ENCODE measurements at places on chromosomes 4 and X.

- no peak for DNase-seq
These were observed 24.8 kb downstream of the SLC2A9 start for GRCh38 chr4:9996319-9997110.

- DNase-seq = no peak
These were observed 610.6 kb upstream of the DIPK2B start for GRCh38 chrX:45811326-45811725.

DNA sequence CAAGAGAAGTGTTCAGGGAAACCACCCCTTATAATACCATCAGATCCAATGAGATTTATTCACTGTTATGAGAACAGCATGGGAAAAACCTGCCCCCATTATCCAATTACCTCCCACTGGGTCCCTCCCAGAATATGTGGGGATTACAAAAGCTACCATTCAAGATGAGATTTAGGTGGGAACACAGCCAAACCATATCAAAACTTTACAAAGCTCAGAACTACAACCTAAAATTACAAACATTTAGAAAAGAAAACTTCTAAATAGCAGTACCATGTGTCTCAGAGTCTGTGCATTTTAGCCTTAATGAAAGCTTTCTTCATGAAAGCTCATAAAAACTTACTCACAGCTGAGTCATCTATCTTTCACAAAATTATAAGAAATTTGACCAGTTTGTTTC lies 1442.8 kb upstream of the PCDH7 start:
- DNase-seq = no peak

DNA sequence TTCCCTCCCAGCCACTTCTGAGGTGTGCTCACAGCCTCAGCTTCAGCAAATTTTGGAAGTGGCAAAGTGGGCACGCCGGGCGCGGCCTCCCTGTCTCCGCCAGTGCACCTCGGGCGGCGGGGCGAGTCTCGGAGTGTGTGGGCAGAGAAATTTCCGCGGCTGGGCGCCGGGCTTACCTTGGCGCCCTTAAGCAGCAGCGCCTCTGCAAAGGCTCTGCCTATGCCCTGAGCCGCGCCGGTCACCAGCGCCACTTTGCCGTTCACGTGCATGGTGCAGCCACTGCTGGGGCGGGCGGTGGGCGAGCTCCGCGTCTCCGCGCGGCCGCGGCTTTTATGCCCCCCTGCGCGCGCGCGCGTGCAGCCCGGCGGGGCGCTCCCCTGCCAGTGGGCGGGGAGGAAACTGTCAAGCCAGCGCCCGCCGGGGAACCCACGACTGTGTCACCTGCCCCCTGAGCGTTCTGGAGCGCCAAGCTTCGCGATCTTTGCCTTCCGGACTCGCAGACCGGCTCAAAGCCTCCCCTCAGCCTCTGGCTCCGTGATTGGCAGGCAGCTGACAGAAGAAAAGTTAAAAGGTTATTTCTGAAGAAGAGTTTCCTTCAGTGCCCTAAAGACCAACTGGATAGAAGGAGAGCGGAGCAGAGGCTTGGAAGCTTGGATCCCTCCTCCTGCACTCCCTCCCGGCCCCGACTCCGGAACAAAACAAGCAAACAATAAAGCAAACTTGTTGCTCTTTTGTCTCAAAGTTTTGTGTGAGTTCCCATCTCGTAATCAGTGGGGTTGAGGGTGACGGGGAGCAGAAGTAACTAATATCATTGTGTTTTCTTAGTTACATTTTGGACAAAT lies at the start of gene HPGD:
TSS of gene HPGD (minus strand) at position 306 of the 842 bp plus-strand sequence. CDS start at position 269, 37 bp downstream.
- no peak for DNase-seq

DNA sequence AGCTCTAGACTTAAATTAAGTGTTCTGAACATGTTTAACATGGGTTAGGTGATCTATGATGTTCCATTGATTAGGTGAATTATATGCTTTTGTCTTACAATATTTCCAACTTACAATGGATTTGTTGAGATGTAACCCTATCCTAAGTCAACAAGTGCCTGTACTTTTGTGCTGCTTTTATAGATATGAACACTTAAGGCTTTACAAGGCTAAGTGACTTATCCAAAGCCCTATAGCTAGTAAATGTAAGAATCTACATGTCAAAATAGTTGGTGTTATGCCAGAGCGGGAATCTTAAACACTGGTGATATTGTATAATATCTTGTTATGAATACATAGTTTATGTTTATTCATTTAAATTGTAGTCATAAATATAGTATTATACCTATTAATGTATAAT lies 1629.1 kb upstream of the IGFBP7 start:
- no peak for DNase-seq

DNA sequence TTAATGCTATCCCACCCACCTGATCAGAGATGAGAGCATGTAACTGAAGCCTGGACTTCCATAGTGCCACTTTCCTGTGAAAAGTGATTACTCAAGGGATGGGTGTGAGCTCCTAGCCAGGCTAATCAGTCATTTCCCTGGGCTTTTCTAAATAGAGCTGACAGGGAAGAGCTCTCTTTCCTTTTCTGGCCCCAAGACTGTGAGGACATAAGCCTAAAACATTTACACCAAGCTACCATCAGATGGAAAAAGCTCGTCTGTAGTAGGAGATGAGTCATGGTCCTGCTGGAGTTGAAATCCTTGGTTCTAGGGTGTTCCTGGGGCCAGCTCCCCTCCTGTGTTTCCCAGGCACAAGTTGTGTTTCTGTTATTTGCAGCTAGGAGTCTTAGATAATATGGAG lies 52.4 kb upstream of the NDP start:
- no peak for DNase-seq

DNA sequence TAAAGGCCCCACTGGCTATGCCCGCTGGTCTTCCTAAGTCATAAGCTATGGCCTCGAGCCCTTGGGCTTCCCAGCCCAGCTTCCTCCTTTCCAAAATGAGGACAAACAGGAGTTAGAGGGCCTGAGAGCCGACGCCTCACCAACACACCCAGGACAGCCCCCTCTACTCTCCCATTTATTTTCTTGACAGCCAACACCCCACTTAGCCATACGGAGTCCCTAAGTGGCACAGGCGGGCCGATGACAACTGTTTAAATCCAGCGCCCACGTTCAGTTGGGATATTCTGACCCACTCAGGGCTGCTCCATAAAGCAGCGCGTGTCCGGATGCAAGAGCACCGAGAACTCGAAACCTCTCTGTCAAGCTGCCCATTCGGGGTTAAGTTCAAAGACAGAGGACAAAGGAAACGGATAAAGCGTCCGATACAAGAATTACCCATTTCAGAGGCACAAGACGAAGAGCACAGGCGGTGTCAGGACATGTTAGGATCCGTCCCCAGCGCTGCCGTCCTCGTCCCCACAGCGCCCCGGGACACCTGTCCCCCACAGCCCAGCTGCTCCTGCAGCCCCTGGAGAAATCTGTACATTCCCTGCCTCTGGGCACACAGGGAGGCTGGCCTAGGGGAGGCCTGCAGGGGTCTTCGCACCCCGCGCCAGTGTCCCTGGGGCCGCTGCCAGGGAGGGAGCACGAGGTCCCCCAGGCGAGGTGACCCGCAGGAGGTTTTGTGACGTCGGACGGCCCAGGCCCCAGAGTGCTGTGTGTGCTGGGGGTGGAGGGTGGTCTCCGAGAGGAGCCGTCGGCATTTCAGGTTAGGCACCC lies 1.2 kb downstream of the PRKX start:
- DNase-seq = no peak

DNA sequence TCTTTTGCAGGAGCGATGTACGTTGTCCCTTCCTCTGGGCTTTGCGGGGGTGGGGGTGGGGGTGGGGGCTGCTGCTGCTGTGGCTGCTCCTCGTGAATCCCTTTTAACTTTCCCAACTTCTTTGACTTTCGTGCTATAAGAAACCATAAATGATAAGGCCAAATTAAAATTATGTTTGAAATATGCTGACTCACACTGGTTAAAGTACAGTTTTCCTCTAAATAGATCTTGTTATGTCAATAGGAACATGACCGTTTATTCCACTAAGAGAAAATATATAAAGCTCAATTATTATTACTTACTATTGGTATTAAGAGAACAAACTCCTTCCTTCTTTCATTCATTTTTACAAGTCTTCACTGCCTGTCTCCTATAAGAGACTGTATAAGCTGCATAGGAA lies 287.4 kb downstream of the NR3C2 start:
- DNase-seq = no peak

DNA sequence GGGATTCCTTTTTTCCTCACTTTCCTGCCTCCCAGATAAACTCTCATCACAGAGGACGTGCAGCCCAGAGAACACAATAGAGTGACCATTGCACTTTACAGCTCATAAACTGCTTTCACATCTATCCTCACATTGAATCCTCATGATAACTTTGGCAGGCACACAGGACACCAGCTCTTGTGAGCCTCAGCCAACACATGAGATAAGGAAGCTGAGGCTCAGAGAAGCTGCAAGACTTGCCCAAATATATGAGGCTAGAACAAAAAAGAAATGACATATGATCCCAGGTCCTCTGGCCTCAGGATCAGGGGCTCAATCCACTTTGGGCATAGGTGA lies 85.0 kb upstream of the CPEB2 start:
- no peak for DNase-seq

- DNase-seq = no peak
These were observed 454.7 kb downstream of the IL15 start for GRCh38 chr4:142091085-142091513.

- no peak for DNase-seq
These were observed 8.1 kb downstream of the NEK1 start for GRCh38 chr4:169604131-169604900.

DNA sequence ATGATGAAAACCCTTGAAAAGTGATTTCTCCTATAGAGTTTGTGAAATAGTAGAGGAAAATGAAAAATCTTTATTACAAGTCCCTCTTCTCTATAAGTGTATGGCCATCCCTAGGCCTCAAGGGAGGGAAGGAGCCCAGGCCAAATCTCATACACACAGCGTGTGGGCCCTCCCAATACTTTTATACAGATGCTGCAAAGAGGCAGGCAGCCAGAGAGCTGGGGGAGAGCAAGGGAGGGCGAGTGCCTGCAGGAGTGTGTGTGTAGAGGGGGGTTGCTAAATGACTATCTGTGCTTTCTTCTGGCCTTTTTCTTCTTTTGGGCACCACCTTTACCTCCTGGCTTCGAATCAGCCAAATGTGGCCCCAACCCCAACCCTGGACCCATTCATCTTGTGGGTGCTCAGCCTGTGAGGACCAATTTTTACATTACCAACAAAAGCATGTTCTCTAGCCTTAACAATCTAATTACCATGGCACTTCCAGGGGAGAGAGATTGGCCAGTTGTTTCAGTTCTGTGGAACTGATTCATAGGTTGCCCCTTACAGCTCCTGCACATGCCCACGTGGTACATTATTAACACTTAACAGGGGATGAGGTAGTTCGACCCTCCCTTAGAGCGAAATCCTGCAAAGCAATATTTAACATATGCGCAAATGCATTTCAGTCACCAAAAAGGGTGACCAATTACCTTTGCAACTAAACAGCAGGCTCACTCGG lies 2.0 kb downstream of the GPC3 start:
- no peak for DNase-seq

GRCh38 chrX:52821079-52821760 lies 10.1 kb downstream of the XAGE5 start:
- no peak for DNase-seq

DNA sequence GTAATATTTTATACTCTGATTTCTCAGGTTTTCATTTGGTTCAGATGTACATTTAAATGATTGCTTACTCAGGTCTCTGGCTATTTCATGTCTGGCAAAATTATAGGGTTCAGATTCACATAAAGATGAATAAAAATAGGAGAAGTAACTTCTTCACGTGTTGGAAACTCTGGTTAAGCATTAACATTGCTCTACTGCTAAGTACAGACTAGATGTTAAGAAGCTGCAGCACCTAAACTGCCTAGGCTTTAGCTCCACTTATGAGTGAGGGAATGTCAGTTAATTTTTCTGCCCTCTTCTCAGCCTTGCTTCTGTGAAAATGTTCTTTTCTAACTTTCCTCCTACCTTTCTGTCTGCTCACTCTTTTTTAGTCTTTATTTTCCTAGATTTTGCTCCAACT lies 361.2 kb downstream of the ARAP2 start:
- no peak for DNase-seq

- no peak for DNase-seq
These were observed 12.9 kb upstream of the RAB33B start for GRCh38 chr4:139441029-139441428.

GRCh38 chr4:141654098-141654497 lies 17.7 kb downstream of the IL15 start:
- no peak for DNase-seq

DNA sequence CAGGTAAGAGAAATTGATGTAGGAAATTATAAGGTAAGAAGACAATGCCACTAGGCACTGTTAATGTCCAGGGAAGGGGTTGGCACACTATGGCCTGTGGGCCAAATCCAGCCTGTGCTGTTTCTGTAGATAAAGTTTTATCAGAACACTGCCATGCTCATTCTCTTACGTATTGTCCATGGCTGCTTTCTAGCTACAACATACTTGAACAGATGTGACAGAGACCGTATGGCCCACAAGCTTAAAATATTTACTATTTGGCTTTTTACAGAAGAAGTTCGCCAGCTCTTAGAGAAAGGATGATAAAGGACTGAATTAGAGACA lies 168.0 kb downstream of the CDS1 start:
- no peak for DNase-seq

Data from omental fat pad (tissue), 4 donors.